ENCODE measurements at places on chromosomes 7 and 10. TPM values are rescaled to one million over a fixed set of nuclear protein-coding genes. Genes with fewer than 3 reads are reported as not detected.
A peak's percentile ranks its signal among the peaks of the same experiment; 100 is the strongest.

- peaks cover 6% of the 10 kb centered on the region for H3K36me3 ChIP-seq
- H3K4me1 ChIP-seq: peaks cover 31% of the 10 kb centered on the region
- no peak for DNase-seq
- peak overlapping the region; percentile 59 for H3K27ac ChIP-seq
Measured at GRCh38 chr10:72098836-72099599, 10.7 kb upstream of the SPOCK2 start.

DNA sequence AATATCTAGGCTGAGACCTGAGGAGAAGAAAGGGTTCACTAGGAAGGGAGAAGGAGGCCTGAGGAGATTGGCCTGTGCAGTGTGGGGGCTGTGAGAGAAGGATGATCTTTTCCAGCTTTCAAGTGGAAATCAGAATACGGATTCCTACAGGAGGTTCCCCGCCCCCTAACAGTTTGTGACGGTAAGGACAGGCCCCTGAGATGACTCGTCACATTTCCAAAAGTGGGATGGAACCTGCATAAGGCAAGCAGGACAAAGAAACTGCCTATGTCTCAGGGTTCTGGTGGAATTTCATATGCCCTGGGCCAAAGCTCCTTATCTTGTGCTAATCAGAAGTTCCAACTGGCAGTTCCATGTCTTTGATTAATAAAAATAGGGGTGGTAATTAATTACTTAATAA, 275.6 kb downstream of the SNX10 start:
- H3K4me1 ChIP-seq: no peaks in the 10 kb centered on the region
- DNase-seq: no peak
- no peaks in the 10 kb centered on the region for H3K36me3 ChIP-seq
- H3K27ac ChIP-seq: no peak overlapping the region
- no peak overlapping the region for H3K4me3 ChIP-seq

GRCh38 chr10:126243971-126244370, 144.3 kb downstream of the ADAM12 start:
- H3K4me3 ChIP-seq: no peak overlapping the region
- no peaks in the 10 kb centered on the region for H3K36me3 ChIP-seq
- no peaks in the 10 kb centered on the region for H3K4me1 ChIP-seq

The DNAJB6 gene
- total RNA-seq: 118 TPM

All from naive thymus-derived CD8-positive, alpha-beta T cell (primary cell).